AML-193 (cell line): ENCODE measurements at places on chromosomes 12 and 14.

DNA sequence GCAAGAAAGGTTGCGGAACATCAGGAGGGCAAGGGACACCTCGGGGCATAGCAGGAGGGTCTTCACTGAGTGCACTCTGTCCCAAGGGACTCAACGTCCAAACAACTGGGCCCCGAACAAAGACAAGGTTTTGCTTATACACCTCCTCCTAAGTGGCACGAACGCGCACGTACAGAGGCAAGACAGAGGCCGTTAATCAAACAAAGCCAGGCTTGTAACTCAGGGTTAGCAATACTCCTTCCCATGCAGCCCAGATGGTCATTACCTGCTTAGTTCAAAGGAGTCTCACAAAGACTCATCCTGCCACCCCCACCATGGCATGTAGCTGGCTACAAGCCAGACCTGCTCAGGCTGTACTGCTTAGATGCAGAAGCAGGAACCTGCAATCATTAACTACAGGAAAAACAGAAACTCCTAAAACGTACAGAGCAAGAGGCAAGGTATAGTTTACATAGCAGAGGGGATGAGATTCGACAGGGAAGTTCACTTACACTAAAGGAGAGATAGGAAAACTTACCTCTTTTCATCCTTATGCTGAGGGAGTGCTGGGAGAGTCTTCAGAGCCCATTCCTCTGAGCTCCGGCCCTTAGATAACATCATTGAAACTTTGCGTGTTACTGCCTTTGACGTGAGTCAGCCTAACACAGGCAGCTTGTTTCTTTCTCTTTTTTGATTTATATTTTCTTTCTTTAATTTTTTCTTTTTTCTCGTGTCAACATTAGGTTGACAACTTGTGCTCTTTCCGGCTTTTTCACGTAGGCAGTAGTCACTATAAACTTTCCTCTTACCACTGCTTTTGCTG lies 1319.1 kb downstream of the TMEM121 start:
- peak; percentile 50 for DNase-seq

GRCh38 chr12:111150360-111150759 lies 218.5 kb downstream of the PHETA1 start:
- DNase-seq = no peak

- no peak for DNase-seq
These were observed 477.9 kb downstream of the ATP23 start for GRCh38 chr12:58419196-58419760.

DNA sequence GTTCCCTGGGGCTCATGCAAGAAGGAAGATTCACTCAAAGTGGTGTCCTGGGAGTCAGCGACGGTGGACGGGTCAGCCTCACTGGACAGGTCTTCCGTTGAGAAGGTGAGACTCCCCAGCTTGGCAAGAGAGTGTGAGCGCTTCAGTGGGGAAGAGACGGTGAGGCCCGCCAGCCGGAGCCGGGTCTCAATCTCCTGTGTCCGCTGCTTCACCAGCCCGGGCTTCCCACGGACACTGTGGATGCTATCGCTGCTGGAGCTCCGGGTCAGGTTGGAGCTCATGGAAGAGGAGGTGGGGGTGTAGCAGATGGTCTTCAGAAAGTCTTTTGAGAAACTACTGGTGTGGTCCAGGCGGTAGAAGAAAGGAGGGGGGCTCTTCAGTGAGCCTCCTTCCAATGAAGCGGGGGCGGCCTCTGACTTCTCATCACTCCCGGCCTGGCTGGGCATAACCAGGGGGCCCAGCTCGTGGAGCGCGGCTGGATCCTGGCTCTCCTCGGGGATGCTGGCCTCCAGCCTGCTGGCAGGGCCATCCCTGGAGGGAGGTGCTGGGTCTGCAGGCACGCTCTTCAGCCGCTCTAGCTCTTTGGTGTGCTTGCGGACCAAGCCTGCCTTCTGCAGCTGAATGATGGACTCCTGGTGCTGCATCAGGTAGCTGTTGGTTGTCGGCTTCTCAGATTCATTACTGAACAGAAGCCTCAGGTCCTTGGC lies 56.9 kb upstream of the CORO1C start:
- DNase-seq = no peak

DNA sequence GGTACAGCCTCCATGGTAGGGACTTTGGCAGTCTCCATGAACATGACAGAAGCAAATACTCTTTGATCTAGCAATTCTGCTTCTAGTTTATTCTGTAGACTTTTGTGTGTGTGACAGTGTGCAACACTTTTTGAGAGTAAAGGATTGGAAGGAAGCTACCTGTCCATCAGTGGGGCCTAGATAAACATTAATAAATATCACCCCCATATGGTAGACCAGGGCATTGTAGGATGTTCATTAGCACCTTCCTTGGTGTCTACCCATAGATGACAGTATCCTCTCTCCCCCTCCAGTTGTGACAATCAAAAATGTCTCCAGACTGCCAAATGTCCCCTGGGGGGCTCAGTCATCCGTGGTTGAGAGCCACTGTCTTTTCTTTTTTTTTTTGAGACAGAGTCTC lies 10.8 kb downstream of the SNRNP35 start:
- DNase-seq = peak; percentile 42

GRCh38 chr14:23181453-23181852 lies 2.0 kb downstream of the SLC7A8 start:
- no peak for DNase-seq

DNA sequence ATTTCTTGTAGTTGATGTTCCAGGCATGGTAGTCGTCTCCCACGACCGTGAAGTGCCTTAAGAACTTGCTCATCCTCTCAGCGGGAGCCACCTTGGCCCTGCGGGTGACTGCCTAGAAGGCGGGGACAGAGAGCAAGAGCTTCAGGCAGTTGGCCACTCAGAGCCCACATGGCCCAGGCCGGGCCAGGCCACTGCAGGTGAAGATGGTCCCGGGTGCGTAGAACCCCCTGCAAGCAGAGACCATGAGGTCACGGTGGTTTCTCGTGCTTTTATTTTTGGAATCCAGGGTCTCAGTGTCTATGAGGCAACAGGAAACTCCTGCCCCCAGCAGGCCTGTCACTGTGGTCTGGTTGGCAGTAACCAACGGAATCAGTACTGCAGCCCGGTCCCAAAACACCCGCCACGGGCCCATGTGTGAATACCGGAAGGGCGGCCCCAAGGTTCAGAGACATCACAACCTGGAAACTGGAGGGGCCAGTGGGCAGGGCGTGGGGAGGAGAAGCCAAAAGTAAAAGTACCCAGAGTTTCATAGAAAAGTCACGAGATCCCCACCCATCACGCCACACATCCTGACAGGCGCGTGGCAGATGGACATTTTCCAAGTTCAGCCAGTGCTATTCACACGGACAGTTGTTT lies 27.5 kb downstream of the HVCN1 start:
- DNase-seq = no peak

GRCh38 chr12:112577473-112578329 lies 159.0 kb downstream of the PTPN11 start:
- DNase-seq = no peak

- DNase-seq = no peak
These were observed 24.2 kb upstream of the MMP17 start for GRCh38 chr12:131803961-131804521.

GRCh38 chr12:103986829-103987228 lies 21.2 kb downstream of the TDG start:
- DNase-seq = no peak

- DNase-seq = no peak
These were observed 33.2 kb upstream of the RAD51AP1 start for GRCh38 chr12:4505376-4505986.

DNA sequence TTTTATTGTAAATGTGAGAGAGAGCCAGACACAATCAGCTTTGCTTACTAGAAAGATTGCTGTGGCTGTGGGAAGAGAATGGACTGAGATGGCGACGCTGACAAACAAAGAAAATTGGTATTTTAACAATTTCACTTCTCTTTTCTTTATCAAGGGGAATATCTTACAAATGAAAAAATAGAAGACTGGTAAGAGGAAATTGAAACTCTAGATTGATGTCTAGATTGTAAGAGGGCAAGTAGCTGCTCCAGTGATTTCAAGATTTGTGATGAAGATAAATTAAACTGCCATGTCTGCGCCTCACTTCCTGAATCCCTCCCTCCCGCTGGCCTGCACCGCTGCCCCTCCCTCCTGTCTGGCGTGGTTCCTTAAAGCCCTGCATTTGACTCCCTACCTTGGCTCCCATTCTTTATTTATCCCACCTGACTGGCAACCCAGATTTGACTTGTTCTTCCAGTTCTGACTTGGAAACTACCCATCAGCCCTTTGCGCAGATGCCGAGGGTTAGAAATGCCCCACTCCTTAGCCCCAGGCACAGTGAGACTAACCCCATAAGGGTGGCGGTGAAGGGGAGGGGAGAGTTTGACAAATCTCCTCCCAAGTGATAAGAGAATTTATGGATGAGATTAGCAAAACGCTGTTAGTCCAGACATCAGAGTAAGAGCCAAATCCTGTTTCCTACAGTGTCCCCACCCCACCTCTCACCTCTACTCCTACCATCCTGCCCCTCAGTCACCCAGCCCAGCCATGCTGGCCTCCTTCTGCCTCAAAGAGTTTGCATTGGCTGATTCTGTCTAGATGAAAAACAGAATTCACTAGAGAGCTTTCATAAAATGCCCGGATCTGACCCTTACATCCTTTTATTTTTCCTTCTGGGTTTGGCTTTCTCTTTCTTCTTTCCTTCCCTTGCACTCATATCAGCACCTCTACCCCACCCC lies 125.3 kb upstream of the ATF7IP start:
- DNase-seq = no peak

GRCh38 chr12:71719647-71720370 lies 33.9 kb downstream of the TMEM19 start:
- DNase-seq = no peak

GRCh38 chr14:90154110-90154509 lies 92.3 kb downstream of the KCNK13 start:
- DNase-seq = no peak

DNA sequence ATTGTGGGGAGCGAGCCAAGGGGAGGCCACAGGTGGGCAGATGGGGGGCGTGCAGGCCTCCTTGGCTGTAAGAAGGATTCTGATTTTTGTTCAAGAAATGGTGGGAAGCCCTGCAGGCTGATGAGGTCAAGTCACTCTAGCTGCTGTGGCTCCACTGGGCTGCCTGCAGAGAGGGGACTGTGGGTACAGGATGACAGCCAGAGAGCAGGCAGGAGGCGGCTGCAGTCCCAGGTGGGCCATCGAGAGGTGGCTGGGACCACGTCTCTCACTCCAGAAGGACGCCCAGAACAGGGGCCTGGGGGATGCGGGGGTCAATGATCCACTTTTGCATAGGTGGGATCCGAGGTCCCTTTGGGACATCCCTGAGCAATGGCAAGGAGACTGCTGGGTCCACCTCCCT lies 9.1 kb downstream of the NCOR2 start:
- no peak for DNase-seq

GRCh38 chr14:21055432-21056117 lies 2.0 kb upstream of the RNASE8 start:
- no peak for DNase-seq
